Suppressor macrophage treated with lipopolysaccharide for 4 hours (primary cell): ENCODE measurements at places on chromosomes 3 and 15.

DNA sequence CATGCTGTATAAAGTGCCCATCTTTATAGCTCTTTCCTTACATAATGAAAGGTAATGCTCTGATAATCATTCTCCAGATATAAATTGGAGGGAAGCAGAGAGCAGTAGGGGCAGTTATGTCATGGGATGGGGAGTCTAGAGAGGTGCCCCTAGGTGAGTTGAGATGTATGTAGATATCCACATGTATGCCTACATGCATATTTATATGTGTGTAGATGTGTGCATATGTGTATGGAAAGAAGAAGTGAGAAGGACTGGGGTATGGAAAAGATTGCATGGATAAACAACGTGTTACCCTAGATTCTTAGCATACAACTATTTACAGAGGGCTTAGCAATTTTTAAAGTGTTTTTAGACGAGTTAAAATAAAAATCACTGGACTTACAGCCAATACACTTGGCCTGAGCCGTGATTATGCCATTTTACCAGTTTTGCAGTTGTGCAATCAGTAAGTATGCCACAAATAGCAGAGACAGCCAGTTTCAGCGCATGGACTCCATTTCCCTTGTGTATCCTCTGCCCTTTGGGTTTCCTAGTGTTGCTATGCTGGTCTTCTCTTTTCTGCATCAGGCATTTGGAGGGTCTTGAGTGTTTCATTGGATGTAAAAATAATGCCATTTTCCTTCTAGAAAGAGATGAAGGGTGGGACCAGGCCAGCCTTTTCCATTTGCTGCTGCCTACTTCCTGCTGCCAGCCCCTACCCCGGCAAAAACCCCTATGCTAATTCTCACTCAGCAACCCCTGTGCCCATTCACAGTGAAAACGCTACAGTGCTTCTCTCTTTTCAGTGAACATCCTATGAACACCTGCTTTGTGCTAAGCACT, 199.4 kb upstream of the NR2E3 start:
- no peak for DNase-seq

GRCh38 chr3:159832024-159832423, 156.6 kb upstream of the IL12A start:
- no peak for DNase-seq

DNA sequence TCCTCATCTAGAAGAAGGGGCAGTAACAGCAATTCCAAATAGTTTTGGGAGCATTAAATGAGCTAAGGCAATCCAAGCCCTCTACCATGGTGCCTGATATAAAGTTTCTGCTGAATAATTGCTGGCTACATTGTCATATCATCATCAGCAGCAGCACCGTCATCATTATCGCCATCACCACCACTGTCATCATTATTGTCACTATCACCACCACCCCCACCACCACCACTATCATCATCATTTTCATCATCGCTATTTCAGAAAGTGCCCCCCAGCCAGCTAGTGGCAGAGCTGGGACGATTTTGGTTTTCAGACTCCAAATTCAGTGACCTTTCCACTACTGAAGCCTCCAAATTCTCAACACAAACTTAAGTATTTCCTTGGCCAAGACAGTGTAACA, 15.0 kb downstream of the XCR1 start:
- no peak for DNase-seq

DNA sequence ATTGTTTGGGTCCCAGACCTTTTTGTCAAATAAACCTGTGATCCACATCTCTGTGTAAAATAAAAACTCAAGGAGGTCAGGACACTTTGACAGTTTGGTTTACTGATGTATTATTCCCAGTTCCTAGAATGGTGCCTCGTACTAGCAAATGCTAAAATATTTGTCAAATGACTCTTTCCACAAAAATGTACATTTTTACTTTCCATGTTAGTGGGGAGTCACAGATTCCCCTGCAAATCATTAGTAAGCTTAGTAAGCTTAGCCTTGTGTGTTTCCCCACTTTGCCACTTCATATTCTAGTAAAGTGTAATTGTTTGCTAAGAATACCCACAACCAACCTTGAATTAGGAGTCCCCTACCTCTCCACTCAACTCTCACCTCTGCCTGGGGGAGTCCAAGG, 2.4 kb upstream of the MAGI1 start:
- no peak for DNase-seq

DNA sequence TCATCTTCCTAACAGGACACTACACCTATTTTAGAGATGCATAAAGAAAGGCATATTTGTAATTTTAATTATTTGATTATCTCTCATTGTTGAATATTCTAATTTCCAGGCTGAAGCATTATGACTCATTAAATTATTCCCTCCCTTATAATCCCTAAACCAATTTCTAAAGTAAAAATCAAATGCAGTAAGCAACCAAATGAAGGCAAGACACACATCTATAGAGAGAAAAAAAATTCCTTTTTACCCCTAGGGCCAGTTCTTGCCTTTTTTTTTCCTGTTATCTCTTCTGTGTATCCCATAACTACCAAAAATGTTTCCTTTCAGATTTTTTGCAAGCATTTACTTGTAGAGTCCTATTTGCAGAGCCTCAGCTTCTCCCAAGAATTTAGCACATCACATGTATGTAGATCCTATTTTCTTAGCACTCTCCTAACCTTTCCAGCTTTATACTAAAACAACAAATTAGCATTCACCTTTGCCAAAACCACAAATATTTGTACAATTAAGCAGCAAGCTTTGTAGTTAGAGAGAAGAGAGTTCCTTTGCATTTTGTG, 177.9 kb downstream of the SATB1 start:
- no peak for DNase-seq

DNA sequence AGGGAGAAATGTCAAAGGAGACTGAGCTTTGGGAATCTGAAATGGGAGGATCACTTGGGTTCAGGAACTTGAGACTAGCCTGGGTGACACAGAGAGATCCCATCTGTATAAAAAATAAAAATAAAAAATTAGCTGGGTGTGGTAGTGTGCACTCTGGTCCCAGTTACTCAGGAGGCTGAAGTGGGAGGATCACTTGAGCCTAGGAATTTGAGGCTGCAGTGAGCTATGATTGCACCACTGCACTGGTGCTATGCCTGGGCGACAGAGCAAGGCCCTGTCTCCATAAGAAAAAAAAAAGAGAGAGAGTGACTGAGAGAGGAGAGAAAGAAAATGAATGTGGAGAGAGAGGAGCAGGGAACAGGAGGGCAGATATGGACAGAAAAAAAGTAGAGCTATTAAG, 72.8 kb downstream of the SENP2 start:
- DNase-seq, result no peak
